ENCODE measurements at places on chromosomes 4 and X.

DNA sequence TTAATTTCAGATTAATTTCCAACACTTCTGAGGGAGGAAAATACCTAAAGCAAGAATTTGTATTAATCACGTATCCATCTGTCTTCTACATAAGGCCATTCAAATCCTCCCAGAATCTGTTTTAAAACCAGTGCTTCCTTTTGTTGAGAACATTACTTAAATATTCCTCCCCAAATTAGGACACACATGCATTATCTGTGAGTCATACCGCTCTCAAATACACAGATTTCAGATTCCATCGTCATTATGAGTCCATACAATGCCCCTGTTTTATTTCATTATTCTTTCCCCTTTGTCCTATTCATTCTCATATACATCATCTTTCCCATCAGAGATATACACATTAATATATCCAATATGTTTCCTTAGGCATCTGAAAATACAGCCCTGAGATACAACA is 57.3 kb upstream of the PRSS12 start:
- no peak for DNase-seq

- no peak for DNase-seq
These were observed 93.0 kb downstream of the ZXDA start for GRCh38 chrX:57817302-57817701.

DNA sequence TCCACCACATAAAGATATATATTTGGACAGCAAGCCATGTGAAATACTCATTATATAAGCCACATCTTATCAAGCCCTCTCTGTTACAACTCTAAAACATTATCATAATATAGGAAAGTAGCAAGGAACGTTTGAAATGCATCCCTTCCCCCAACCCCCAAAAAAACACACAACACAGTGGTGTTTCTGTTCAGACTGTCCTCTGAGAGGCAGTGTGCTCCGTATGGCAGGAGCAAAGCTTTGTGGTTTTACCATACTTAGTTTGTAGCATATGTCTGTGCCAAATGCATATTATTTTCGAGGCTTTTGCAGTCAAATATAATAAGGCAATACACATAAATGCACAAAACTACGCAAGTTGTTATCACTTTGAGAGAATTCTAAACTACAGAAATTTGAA is 194.2 kb downstream of the RAPGEF2 start:
- no peak for DNase-seq

DNA sequence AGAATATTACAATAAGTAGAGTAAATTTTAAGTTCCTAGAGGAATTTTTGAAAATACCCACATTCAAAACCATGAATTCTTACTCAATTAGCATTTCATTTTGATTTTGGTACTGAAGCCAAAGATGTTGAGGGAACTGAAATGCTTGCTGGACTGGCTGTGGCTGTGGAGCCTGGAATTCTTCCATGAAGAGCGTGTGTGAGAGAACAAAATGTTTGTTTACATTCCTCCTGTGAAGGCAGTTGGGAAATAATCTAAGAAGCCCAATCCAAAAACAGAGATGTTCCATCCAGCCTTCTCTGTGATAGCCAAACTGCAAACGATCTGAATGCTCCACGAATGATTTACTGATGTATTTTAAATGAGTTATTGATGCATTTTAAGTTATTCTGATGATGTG is 3.8 kb upstream of the ADH1B start:
- DNase-seq, result no peak

DNA sequence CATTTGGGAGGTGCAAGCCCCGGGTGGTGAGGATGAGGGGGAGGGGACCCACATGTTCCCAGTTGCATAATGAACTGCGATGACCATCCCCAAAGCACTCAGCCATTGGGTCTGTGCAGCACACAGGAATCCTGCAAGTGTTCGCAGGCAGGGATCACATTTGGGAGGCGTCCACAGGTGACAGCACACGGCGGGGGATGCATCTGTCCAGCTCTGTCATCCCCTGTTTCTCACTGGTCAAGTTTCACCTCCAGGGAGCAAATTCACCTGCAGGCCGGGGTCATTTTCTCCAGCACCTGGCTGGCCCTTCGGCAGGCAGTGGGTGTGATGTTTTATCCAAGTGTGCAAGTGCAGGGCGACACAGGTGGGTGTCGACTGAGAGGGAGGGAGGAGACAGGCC is 33.3 kb upstream of the SORCS2 start:
- no peak for DNase-seq

All from epithelial cell of prostate (primary cell).